ENCODE measurements at places on chromosomes 2 and 18.

GRCh38 chr2:128552806-128553551, 234.3 kb upstream of the HS6ST1 start:
- no peaks in the 10 kb centered on the region for H3K4me1 ChIP-seq
- no peak for DNase-seq
- H3K27ac ChIP-seq: no peak overlapping the region
- no peak overlapping the region for H3K4me3 ChIP-seq

- peaks cover 8% of the 10 kb centered on the region for H3K4me1 ChIP-seq
- peak within 1 kb of the TSS; percentile 72 for H3K27ac ChIP-seq
- H3K4me3 ChIP-seq: peak within 1 kb of the TSS; percentile 89
- peaks cover 2% of the 10 kb centered on the region for H3K36me3 ChIP-seq
- H3K27me3 ChIP-seq: peaks cover 34% of the 10 kb centered on the region
- DNase-seq: peak; percentile 55
Observed at GRCh38 chr2:42493468-42494354, at the start of gene KCNG3. Gene KCNG3, minus strand, starts transcription at chr2:42493982. Its CDS starts 481 bp downstream, at chr2:42493501.

DNA sequence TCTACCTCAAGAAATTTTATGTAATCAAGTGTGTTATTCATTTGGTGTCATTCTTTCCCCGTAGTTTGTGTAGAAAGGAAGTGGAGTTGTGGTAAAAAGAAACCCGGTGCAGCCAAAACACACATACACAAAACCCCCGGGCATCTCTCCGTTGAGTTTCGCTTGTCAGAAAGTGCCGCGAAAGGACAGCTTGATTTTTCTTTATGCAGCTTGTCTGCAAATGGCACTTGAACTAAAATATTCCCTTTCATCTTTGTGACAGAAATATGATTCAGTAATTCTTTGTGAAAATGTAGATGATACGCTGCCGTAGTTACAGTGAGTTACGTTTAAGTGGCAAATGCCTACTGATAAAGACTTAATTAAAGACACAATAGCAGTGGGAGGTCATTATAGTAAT, 268.8 kb upstream of the SPRED2 start:
- no peak overlapping the region for H3K27ac ChIP-seq
- H3K4me3 ChIP-seq: no peak overlapping the region
- no peak for DNase-seq
- H3K4me1 ChIP-seq: no peaks in the 10 kb centered on the region

DNA sequence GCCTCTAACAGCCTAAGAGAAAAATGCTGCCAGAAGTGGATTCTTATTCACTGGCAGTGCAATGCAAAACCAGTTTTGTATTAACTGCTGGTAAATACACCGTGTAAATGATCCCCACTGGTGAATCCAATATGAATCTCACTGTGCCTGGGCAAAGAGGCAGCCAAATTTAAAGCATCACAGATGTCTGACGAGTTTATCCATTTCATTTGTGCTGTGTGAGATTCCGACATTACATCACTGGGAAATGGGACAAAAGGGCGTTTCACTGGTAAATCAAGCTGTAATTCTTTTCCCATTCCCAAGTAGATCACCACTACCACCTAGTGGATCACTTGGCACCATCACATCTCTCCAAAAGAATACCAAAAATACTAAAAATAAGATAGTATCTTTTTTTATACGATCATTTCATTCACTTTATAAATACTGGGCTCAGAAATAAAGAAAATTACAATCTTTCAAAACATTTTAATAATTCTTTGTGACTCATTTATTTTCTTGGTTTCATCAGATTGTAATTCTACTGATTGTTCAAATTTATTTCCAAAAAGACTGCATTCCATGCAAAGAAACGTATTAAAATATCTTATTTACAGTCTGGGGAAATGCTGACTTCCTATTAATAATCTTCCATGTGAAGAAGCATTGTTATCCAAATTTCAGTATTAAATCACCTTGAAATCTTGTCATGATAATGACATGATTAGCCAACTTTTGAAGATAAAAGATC, 125.6 kb downstream of the GRB14 start:
- no peak overlapping the region for H3K27ac ChIP-seq
- no peaks in the 10 kb centered on the region for H3K4me1 ChIP-seq
- no peak for DNase-seq

- no peaks in the 10 kb centered on the region for H3K36me3 ChIP-seq
- no peaks in the 10 kb centered on the region for H3K4me1 ChIP-seq
- H3K4me3 ChIP-seq: no peak overlapping the region
- H3K27ac ChIP-seq: no peak overlapping the region
Observed at GRCh38 chr18:55634545-55634944, 46.6 kb upstream of the TCF4 start.
